ENCODE measurements at places on chromosomes 11 and 22.
A peak's percentile ranks its signal among the peaks of the same experiment; 100 is the strongest.

DNA sequence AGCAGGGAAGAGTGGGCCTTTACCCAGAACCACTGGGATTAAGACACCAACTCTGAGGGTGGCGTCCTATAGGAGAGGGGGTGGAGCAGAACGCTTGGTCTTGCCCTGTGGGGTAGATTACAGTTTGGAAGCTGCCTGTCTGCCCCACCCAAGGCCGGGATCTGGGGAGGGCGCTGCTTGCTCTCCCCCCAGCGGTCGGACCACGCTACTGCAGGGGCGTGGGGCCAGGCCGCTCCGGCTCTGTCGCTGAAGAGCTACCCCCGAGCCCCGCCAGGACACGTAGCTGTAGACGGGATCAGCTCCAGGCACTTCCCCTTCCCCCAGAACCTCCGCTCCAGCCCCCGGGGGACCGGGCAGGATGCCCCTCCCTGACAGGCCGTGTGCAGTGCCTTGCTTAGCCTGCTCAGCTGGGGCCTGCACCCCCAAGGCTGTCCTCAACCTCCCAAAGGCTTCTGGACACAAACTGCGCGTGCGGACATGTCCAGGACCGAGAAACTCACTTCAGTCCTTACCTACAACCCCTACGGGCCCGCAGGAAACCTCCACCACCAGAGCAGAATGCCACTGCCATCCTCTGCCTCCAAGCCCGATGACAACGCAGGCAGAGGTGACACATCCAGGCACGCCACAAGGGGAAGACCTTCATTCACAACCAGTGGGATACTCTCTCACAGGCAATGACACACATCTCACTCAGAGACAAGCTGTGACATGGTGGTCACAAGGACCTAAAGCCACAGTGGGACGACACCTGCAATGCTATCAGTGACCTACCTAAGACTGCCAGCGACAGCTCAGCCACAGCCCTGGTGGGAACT, 3.6 kb downstream of the AHNAK start:
- peak; percentile 89 for DNase-seq

DNA sequence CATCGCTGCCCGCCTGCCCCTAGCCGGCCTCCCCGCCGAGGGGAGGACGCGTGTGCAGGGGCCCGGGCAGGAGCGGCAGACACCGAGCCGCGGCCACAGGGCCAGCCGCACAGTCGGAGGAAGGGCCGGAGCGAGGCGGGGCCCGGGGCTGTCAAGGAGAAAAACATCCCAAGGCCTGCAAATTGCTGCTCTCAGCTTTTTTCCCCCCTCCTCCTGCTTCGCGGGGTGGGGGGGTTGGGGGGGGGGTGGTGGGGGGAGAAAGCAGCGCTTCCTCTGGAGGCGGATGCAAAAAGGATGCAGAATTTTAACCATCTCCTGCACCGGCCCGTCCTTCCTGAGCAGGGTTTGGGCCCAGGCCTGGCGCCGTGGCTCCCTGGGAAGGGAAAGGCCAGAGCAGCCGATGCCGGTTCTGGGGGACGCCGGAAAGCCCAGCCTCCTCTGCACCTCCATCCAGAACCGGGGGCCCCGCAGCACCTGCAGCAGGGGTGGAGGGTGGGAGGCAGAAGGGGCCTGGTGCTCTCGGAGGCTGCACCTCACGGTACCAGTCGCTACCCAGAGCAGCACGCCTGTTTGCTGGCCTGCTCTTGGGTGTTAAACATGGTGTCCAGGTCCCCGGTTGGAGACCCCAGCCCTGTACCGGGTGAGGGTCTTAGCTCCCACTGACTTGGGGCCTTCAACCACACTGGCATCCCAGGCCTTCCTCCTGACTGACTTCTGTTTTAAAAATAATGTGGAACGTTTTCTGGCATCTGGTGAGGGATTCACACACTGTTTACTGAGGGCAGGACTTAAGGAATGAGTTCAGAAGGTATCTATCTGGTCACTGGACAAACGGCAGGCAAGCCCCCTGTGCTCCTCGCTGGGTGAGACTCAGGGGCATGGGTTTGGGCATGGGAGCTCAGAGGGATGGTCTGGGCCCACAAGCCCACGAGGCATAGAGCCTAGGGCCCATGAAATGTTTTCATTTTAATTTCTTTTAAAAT, 77.4 kb upstream of the WNT7B start:
- peak; percentile 68 for DNase-seq

DNA sequence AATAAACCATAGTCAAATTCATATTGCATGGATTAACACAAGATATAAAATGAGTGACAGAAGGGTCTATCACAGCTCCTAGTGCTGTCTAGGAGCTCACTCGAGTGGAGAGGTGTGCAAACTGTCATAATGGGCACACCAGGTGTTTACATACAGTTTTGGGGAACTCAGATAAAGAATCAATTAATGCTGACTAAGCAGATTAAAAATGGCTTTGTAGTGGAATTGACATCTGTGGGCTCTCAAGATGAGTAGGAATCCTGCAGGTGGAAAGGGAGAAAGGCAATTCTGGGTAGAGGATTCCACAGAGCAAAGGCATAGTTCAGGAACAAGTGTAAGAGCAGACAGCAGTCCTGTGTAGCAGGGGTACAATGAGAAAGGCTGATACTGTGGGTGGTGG, 496.2 kb upstream of the CCDC90B start:
- no peak for DNase-seq

GRCh38 chr22:35569916-35570315, 29.3 kb downstream of the RASD2 start:
- DNase-seq, result no peak

DNA sequence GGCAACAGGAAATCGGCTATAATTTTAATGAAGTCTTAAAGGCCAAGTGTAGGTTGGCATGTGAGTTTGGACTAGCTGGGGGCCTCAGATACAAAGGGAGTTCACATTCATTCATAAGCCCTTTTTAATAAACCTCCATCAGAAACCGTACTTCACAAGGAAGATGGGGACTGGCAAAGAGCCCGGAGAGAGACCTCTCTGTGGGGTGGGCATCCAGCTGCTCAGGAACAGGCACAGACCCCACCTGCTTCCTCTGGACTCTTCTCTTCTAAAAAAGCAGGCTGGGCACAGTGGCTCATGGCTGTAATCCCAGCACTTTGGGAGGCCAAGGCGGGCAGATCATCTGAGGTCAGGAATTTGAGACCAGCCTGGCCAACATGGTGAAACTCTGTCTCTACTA, 3.9 kb upstream of the ARFGAP3 start:
- no peak for DNase-seq

DNA sequence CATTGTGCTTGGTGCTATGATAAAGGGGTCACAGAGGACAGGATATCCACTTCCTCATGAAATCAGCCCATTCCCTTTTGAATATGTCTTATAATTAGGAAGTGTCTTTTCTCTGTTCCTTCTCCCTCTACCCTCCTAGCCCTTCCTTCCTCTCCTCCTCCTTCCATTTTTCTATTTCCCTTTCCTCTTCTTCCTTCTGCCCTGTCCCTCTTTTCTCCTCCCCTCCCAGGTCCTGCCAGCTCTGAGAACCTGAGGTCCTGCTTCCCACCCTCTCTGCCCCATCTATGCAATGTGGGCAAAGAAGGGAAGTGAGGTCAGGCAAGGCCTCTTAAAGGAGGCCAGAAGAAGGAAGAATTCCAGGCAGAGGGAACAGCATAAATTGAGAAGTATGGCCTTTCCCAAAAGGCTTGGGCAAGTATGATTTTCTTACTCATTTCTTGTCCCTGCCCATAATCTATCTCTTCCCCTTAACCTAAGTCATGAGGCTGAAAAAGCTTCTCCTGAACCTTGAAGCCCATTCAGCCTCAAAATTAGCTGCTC, 7.7 kb upstream of the UBASH3B start:
- no peak for DNase-seq

DNA sequence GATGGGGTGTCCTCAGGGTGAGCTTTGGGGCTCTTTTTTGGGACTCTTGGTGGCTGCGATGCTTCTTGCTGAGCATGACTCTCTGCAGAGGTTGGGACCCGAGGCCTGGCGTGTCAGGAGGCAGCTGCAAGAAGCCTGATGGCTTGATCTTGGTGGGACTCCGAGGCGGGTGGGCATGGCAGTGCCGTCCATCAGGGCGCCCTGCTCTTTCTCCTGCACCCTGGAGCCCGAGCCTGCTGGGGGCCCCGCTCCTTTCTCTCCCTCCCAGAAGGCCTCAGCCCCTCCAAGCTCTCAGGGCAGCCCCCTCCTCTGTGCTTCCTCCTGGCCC, 432.7 kb downstream of the TBC1D22A start:
- no peak for DNase-seq

DNA sequence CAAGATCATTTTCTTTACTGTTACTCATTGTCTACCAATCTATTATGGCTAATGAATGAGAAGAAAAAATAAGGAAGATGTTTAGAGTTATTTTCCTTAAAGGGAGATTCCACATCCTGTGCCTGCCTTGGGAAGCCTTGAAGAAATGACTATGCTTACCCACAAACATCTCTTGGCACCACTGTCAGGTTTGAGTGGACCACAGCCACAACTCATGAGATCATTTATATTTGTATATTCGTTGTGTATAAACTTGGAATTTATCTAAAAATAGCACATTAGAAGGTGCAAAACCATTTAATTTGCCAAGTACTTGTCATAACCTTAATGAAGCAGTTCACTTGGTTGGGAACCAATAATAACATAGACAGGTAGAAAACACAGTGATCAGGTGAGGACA, 740.8 kb downstream of the DLG2 start:
- no peak for DNase-seq

DNA sequence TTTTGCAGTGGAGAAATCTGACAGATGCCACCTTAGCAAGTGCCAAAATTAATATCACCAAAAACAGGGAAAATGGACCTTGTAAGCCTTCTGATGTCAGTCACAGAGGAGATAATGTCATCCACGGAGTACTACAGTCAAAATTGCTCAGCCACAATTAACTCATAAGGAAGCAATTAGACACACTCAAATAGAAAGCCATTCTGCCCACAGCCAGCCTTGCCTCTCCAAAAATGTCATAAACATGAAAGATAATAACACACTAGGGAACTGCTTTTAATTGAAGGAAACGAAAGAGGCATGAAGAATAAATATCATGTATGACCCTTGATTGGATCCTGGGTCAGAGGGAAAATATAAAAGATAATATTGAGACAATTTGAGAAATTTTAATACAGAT, 505.6 kb upstream of the API5 start:
- no peak for DNase-seq

GRCh38 chr11:44524751-44525201, 40.7 kb upstream of the CD82 start:
- no peak for DNase-seq

GRCh38 chr22:19035474-19036228, 86.6 kb downstream of the DGCR2 start:
- no peak for DNase-seq

GRCh38 chr11:107427569-107428180, 29.9 kb downstream of the CWF19L2 start:
- no peak for DNase-seq

GRCh38 chr11:12361682-12362081, 15.7 kb upstream of the PARVA start:
- DNase-seq, result no peak
